Right cardiac atrium (tissue), 5 donors: ENCODE measurements at places on chromosomes 6 and 20. TPM values are rescaled to one million over a fixed set of nuclear protein-coding genes. Genes with fewer than 3 reads are reported as not detected.

The PGC gene
- total RNA-seq: not detected

- peak; percentile 96 for DNase-seq
Measured at GRCh38 chr6:31356946-31357466, at the start of gene HLA-B. Gene HLA-B (minus strand): TSS chr6:31357179. CDS start chr6:31357158, 21 bp downstream.

- DNase-seq: peak; percentile 44
Measured at GRCh38 chr6:52389626-52390360, 27.8 kb downstream of the PAQR8 start.

DNA sequence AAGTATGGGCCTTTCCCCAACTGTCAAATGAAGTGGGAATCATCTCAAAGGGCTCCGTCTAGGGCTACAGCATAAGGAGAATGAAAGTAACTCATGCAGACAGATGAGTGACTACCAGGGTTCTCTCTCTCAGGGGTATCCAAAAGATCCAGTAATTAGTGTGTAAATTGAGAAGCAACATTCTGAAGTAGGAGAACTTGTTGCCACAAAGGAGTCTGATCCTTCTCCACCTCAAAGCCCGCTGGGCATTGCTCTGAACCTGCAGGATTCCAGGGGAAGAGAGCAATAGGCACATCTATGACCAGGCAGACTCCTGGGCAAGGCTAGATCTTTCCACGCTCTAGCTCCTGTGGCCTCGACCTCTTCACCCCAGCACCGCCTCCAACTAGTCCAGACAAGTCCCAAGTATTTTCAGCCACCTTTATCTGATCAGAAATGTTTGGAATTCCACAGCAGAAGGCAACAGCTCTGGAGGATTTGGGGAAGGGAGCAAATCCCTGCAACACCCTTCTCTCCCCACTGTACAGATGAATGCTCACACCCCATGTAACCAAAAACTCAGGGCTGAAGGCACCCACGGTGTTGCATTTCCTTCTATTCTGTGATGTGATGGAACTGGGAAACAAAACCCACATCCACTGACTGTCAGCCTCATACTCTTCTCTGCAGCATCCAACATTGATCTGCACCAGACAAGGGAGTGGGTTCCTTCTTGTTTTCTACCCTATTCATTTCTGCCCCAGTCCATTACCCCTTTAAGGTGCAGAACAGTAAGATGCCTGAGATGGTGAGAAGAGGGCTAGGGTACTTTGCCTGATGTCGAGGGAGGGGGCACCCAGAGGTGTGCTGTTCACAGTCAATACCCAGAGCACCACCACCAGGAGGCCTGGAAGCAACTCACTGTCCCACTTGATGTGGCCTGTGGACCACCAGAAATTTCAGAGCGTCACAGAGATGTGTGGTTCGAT, 41.0 kb downstream of the COX4I2 start:
- DNase-seq: no peak

DNA sequence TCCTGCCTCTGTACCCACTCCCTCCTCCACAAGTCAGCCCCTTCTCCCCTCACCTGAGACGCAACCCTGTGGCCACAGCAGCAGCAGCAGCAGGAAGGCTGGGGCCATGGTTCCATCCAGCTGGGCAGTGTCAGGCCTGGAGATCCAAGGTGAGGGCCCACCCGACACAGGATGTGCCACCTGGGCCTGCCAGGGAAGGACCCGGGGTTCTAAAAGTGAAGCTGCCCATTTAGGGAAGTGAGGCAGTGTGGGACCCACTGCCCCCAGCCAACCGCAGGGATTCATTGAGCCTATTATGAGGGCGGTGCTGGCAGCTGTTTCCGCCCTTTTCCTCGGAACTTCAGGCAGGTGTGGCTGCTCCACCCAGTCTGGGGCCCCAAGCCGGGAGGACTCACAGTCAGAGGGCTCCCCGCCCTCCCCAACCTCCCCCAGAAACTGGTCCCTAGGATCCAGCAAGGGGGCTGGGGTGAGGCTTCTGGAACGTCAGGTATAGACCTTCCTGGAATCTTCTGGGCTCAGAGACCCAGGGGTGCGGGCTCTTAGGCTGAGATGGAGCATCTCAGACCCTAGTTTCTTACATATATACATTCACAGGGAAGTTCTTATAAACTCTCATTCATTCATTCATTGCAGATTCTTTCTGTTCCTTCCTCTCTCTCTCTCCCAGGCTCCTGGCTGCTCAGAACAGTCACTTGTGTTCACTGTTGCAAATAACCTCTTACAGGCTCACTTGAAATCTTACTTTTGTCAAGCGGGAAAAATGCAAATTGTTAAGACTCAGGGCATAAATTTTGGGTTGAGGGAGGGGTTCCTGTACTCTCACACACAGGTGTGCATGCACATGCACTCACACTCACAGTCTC, at the start of gene TREML2:
Gene TREML2, minus strand, starts transcription at position 249 of the 863 bp plus-strand sequence. Its CDS starts 141 bp downstream, at position 108.
- DNase-seq: no peak

GRCh38 chr20:61821735-61822134, 243.9 kb downstream of the TAF4 start:
- peak; percentile 6 for DNase-seq
